ENCODE measurements at places on chromosomes 5 and 9.

GRCh38 chr9:118529624-118530214 lies 825.5 kb downstream of the TLR4 start:
- DNase-seq = no peak

DNA sequence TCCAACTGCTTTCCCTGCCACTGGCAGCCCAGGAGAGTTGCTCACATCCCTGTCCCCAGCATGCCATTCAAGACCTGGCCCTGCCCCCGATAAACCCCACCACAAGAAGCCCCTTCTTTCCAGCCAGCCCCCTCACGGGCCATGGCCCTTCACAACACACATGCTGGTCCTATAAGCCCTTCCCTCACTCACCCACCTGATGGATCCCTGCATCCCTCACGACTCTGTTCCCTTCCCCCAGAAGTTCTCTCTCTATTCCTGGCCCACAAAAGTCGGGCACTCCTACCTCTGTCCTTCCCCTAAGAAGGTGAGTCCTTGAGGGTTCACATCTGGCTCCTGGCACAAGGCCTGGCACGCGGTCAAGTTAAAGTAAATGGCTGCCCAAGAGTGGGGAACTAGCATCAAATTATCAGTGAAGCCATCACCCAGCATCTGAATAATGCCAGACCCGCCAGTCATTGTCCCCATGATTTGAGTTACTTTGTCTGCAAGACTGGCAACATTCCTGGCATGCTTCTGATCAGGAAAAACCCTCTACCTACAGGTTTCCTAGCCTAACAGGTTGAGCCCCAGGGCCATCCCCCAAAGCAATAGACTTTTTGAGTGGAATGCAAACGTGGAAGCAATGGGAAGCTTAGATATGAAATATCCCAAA lies 65.9 kb downstream of the CRB2 start:
- no peak for DNase-seq

GRCh38 chr5:174733091-174733690 lies 8.8 kb downstream of the MSX2 start:
- no peak for DNase-seq

- no peak for DNase-seq
Measured at GRCh38 chr9:12462861-12463260, 230.3 kb upstream of the TYRP1 start.

DNA sequence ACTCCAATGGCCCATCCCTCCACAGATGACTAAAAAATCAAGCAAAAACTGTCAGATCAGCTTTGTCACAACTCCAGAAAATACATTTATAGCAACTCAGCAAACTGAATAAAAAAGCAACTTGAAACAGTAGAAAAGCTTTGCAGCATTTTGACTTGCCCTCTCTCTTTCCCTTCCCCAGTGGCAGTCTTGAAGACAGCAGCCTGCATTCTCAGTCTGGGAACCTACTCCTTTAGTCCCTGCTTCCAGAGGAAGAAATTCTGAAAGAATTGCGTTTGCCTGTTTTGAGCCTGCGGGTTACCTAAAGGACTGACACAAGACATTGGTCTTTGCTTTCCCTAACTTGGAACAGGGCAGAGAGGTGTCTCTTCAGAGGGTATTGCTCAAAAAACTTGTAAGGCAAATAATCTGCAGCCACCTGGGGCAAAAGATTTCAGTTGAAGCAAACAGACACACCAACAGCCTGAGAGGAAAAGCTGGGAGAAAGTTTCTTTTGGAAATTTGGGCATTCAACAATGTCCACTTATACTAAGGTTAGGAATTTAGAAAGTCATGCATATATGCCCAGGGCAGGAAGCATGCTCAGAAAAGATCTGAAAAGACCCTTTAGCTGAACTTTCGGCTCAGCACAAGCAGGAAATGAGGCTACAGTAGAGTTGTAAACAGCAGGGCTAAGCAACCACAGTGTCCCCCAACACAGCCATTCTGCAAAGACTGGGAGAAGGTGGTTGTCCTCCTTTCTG lies 15.2 kb upstream of the SLC35D2 start:
- no peak for DNase-seq

- no peak for DNase-seq
Measured at GRCh38 chr9:347667-348292, 133.1 kb downstream of the DOCK8 start.

DNA sequence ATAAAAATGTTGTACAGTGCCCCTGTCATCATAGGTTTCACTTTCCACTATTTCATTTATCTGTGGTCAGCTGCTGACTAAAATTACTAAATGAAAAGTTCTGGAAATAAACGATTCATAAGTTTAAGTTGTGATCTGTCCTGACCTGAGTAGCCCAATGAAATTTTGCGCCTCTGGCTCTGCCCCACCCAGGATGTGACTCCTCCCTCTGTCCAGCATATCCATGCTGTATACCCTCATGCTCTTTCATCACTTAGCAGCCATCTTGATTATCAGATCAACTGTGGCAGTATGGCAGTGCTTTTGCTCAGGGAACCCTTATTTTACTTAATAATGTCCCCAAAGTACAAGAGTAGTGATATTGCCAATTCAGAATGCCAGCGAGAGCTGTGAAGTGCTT lies 97.3 kb downstream of the STARD4 start:
- DNase-seq = no peak

GRCh38 chr9:18365651-18366050 lies 108.3 kb upstream of the ADAMTSL1 start:
- no peak for DNase-seq

DNA sequence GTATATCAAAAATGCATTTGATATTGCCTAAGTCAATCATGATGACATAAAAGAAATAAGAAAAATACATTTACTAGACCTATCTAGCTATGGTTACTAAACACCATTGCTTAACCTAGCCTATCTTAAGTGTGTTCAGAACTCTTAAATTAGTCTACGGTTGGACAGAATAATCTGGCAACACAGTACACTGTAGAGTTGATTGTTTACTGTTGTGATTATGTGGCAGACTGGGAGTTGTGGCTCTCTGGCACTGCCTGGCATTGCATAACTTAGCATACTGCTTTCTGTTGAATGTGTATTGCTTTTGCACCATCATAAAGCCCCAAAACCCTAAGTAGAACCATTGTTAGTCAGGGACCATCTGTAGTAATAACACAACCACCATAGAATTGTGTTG lies 21.2 kb upstream of the ZFAND5 start:
- no peak for DNase-seq

DNA sequence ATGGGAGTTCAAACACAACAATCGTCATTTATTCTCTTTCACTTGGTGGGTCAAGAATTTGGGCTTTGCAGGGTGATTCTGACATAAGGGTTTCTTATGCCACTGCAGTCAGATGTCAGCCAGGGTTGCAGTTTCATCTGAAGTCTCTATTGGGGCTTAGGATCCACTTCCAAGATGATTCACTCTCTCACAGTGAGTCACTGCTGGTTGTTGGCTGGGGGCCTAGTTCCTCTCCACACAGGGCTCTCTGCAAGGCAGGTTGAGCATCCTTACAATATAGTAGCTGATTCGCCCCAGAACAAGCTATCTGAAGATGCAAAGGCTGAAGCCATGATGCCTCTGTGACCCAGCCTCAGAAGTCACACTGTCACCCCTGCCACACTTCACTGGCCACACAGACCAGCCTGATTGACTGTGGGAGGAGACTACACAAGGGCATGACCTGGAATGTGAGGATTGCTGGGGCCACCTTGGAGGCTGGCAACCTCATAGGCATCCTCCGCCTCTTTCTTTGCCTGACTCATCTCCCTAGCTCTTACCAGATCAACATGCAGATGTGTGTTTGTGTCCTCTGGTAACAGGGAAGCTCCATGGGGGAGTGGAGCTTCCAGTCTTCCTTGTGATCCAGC lies 4.5 kb upstream of the CARD19 start:
- DNase-seq = peak; percentile 39

DNA sequence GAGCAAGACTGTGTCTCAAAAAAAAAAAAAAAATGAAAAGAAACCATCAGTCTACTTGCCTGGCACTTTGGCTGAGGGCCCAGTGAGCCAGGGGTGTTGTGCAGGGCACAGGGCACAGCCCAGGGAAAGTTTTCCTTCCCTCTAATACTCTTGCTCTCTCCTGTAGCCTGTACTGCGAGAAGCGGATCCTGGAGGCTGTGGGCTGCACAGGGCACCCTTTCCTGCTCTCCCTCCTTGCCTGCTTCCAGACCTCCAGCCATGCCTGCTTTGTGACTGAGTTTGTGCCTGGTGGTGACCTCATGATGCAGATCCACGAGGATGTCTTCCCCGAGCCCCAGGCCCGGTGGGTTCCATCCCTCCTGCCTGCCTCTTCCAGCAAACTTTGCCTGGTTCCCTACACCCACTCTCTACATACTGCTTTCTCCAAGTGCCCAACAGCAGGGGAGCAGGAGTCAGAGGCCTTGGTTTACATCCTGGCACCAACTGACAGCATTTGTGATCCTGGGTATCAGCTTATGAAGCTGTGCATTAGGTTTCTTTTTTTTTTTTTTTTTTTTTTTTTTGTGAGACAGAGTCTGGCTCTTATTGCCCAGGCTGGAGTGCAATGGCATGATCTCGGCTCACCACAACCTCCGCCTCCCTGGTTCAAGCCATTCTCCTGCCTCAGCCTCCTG lies 7.2 kb downstream of the ZDHHC12 start:
- DNase-seq = no peak

DNA sequence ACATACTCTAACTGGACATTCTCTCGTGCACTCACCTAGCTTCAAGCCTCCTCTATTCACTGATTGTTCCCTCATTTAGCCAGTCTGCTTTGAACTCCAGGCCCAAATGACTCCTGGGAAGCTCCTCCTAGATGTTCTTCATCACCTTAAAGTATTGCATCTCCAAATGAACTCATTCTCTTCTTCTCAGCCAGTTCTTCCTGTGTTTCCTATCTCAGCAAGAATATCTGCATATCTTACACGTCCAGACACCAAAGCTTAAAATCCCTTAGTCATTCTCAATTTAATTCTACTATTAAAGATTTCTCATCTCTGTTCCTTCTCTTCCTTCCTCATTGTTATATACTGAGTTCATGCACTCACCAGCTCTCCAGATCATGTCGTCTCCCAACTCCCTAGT lies 118.6 kb upstream of the DAB2 start:
- DNase-seq = no peak

DNA sequence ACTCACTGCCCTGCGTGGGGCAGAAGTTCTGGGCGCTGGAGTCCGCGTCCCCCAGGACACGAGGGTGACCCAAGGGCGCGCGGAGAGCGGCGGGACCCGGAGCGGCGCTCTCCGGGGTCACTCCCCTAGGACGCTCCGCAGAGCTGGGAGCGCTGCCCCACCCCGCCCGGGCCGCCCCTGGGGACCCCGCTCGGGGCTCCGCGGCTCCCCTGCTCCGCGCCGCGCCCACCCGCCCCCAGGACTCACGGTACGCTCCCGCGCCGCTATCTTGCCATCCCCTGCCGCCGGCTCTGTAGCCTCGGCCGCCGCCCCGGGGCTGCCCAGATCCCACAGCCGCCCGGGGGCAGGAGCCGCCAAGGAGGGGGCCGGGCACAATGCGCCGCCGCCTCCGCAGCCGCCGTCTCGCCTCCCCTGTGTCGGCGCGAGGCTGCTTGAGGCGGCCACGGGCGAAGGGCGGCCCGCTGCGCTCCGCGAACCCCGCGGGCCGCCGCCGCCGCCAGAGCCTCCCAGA lies 303 bp downstream of the LIFR start:
- no peak for DNase-seq

GRCh38 chr9:112311497-112311896 lies 21.9 kb downstream of the PTBP3 start:
- no peak for DNase-seq

DNA sequence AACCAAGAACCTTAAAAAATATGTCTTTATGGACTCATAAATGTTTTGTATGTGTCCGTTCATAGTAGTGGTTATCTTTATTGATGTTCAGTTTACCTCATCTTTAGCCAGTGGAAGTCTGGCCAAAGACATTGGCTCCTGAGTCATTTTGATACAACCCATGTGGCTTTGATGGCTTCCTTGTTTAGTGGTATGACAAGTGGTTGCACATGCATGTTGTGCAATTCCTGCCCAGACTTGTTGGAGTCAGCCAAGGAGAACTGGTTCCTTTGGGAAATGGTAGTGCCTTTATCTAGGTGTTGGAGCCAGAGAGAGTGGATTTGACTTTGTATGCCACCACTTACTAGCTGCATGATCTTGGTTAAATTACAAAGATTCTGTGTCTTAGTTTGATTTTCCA lies 94.3 kb downstream of the RPS23 start:
- DNase-seq = no peak

DNA sequence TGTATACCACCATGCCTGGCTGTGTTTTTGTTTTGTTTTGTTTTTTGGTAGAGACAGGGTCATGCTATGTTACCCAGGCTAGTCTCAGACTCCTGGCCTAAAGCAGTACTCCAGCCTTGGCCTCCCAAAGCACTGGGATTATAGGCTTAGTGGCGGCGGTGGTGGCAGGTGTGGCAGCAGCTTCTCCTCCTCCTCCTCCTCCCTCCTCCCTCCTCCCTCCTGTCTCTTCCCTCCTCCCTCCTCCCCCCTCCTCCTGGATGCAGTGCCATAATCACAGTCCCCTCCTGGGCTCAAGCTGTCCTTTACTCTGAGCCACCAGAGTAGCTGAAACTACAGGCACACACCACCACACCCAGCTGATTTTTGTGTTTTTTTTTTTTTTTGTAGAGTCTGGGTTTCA lies 71.2 kb downstream of the UHRF2 start:
- no peak for DNase-seq

GRCh38 chr9:99561509-99561917 lies 260.2 kb upstream of the NR4A3 start:
- no peak for DNase-seq

- no peak for DNase-seq
Measured at GRCh38 chr5:2427983-2428382, 323.5 kb downstream of the IRX2 start.

DNA sequence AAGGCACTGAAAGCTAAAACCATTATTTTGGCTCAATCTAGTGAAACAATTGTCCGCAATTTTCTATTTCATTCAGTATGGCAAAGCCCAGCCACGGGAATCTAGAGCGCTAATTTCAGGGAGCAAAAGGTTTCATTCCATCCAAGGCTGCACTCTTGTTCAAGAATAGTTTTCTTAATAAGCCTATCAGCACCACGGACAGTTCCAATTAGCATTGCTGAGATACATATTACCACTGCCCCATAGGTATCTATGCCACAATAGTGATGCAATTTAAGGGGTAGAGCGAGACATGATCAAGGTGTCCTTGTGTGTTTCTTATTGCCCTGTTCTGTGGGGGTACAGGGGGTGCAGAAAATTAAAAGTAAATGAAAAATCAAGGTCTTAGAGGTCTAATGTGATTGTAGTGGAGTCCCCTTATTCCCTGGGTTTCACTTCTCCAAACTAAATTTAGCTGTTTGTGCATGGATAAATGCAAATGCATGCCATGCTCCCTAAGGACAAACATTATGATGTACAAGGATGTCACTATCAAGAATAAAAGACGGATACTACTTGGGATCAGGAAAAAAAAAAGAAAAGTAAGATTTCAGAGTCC lies 45.5 kb downstream of the SPOCK1 start:
- no peak for DNase-seq

GRCh38 chr5:19855931-19856330 lies 132.1 kb downstream of the CDH18 start:
- DNase-seq = no peak

GRCh38 chr9:88017096-88017495 lies 42.8 kb upstream of the CDK20 start:
- DNase-seq = no peak

- no peak for DNase-seq
Measured at GRCh38 chr5:157197086-157197485, 16.4 kb downstream of the ITK start.
